Immature natural killer cell (primary cell): ENCODE measurements at places on chromosomes 12 and 14.

GRCh38 chr14:73713803-73714655, at the start of gene PNMA1:
Gene PNMA1 (minus strand): TSS chr14:73714384. CDS start chr14:73713639, 745 bp downstream.
- DNase-seq = peak; percentile 90

DNA sequence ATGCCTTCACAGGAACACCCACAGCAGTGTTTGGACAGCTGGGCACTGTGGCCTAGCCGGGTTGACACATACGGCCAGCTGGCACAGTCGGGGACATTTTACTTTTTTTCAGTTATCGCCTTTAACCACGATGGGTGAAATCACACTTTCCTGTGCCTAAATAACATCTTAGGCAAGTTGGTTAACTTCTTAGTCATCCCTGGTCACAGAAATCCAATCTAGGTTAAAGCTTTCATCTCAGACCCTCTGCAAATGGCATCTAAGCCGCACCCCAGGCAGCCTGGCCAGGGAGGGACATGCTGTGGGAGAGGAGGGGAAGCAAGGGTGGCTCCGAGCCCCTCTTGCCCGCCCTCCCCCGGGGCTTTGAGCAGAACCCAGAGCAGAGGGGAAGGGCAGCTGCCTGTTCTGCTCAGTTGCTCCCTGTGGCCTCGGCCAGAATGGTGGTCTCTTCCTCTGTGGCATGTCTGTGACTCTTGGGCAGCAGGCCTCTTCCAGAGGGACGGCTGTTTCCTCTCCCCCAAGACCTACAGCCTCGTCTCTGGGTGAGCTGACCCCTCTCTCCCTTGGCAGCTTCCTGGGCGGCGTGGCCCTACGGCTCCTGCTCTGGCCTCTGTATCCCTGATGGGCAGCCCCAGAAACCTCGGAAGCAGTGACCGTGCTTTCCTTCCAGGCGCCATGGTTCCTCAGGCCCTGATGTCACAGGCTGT, 85.4 kb upstream of the DYNC1H1 start:
- DNase-seq = peak; percentile 79

DNA sequence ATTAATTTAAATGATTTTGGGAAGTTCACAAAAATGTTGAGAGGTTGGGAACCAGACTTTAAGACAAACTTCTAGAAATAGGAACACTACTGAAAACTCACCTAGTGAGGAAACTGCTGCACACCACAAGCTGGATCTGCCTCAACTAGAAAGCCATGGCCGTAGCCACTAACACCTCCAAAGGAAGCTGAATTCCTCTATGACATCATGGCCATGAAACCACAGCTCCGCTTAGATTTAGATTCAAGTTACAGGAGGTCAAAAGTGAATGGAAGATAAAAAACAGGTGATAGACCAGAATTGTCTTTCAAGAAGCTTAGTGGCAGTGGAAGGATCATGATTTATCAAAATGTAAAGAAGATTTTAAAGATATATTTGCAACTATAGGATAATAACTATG, 208.8 kb upstream of the ALG10 start:
- DNase-seq = no peak

- DNase-seq = peak; percentile 34
Observed at GRCh38 chr12:70722584-70723343, 85.5 kb upstream of the PTPRB start.

- no peak for DNase-seq
Observed at GRCh38 chr14:23573384-23574015, 5.1 kb downstream of the JPH4 start.

DNA sequence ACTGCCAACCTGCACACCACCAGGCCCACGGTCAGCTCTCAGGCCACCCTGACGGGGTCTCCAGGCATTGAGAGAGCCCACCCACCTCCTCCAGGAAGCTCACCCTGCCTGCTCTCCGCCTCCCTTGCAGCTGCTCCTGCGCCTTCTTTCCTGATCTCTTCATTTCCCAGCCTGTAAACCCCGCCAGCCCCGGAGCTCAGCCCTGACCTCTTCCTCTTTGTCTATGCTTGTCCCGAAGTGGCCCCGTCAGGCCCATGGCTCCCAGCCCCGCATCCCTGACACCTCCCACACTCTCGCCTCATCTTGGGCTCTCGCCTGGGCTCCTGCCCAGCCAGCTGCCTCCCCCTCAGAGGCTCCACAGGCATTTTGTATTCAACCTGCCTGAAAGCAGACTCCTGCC, 139.3 kb downstream of the CALM1 start:
- DNase-seq = no peak

DNA sequence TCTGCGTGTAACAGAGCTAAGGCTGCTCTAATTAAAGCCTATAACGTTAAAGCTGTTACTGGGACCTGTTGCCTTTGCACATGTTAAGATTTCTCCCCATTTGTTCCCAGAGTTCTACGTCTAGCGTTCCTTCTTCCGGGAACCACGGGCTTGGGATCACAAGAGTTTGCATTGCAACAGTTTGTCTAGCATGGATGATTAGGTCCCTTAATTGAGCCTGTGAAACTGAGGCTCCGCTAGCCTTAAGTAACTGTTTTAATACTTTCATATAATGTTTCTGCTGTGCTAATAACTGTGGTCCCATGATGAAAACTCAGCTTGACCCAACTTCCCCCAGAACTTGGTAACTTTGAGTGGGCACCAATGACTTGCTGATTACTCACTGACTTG, 16.7 kb upstream of the LYZ start:
- no peak for DNase-seq

DNA sequence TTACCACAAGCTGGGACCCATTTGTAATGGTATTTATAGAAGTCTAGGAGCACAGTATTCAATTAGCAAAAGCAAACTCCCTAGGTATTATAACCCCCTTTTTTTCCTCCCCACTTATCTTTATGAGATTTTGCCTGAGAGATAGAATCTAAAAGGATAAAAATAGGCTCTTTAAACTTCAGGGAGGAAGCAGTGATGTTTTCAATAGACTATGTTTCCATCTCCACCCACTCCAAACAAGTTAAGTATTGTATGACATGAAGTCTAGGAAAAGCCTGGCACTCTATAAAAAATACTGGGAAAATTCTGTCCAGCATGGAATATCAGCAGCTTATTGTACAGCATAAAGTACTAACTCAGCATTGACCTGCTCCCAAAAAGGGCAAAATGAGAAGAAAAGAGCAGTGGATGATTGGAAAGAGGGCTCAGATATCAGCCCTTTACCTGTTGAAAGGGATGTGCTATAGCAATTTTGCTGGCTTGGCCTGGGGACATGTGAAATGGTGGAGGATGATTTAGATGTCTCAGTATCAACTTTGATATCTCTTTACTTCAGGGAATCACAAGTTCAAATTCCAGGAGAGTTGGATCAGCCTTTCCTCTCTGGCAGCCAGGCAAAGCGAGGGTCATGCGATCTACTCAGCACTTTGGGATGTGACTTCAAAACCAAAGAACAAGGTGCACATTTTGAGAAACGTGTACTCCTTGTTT, 72.4 kb downstream of the IGF1 start:
- DNase-seq = no peak

- DNase-seq = no peak
Observed at GRCh38 chr12:81078469-81079196, 754 bp downstream of the ACSS3 start.

GRCh38 chr12:40775661-40776060, 83.4 kb downstream of the CNTN1 start:
- no peak for DNase-seq

- no peak for DNase-seq
Observed at GRCh38 chr12:132147423-132148367, 3.4 kb downstream of the NOC4L start.

DNA sequence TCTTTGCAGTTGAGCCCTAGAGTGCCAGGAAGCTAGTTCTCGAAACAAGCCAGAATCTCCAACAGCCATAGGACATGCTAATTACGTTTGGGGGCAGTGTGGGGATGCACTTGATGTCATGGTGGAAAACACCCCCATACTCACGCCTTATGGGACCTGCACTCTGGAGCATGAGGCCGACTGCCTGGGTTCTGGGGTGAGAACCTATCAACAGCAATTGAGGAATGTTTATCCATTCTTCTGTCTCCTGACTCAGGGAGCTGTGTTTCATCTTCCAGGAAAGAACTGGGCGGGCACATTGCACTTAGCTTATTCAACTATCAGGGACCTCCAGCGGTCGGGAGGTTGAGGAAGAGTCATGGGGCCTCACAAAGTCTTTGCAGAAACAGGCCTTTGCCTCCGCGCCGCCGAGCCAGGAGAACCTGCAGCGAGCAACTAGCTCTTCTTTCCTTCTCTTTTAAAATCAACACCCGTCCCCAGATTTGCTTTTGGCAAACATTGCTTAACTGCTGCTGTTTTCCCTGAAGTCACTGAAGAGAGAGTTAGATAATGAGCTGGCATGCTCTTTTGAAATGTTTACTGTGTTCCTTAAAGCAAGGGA, 226.1 kb upstream of the DIO3 start:
- no peak for DNase-seq

- DNase-seq = no peak
Observed at GRCh38 chr12:53677016-53677799, 1.3 kb upstream of the ATP5MC2 start.

DNA sequence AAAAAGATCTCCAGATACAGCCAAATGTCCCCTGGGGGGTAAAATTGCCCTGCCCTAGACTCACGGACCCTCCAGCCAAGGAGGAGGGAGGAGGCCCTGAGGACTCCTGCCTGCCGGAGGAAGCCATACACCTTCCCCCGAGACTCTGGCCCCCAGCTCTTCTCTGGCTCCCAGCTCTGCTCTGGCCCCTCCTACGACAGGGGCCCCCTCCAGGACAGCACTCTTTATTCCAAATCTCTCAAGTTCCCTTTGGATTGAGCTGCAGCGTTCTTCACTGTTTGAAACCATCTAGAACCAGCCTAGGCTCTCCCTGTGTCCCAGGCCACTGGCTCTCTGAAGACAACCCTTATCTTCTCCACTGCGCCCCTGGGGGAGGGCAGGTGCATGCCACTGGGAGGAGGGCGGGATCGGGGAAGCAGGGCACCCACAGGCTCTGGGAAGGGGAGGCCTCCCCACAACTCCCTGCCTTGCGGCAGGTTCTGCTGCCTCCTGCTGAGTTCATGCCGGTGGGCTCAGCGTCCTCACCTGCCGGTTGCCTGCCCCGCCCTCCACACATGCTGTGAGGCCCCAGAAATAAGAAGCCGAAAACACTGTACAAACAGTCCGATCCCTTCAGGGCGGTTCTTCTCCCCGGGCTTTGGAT, 112.7 kb downstream of the DICER1 start:
- no peak for DNase-seq

- DNase-seq = no peak
Observed at GRCh38 chr14:51811706-51812105, 48.7 kb upstream of the GNG2 start.

DNA sequence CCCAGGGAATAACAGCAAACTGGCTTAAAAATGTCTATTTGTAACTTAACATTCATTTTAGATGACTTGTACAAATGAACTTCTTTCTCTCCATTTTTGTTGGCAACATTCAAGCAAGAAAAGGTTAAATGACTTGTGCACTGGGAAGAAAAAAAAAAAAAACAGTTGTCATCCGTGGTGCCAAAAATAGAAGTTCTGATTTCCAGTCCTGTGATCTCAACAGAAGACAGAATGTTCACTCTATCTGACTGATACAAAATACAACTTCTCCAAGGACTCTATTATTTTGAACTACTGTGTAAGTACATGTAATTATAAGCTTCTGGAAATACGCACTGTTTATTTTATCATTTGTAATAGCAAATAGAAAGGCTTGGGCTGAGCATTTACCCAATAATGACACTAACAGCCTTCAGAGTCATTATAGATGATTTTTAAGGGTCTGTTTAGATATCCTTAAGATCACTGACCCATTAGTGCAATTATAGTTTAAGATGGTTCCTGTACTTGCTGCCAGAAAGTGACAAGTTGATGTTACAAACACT, 59.9 kb downstream of the LIN7A start:
- DNase-seq = no peak

DNA sequence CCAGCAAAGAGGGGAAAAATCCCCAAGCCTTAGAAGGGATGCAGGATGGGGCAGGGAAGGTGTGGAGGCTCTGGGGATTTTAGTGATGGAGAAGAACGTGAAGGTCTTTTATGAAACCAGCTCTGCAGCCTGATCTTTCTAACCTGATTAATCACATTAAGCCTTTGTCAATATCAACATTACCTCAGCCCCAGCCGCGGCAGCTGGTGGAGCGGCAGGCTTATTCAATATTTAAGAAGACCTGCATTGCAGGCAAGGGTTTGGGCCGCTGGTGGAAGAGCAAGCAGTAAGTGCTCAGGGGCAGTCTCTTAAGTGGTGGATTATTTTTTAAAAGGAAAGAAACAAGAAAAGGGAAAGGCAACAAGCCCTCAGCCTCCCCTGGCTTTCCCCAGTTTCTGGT, 16.6 kb downstream of the RPH3A start:
- no peak for DNase-seq

- DNase-seq = no peak
Observed at GRCh38 chr12:62805517-62805916, 129.4 kb downstream of the PPM1H start.

- no peak for DNase-seq
Observed at GRCh38 chr12:123760267-123760938, 1.7 kb upstream of the DNAH10 start.

- DNase-seq = no peak
Observed at GRCh38 chr14:69997849-69998248, 118.6 kb downstream of the SMOC1 start.

DNA sequence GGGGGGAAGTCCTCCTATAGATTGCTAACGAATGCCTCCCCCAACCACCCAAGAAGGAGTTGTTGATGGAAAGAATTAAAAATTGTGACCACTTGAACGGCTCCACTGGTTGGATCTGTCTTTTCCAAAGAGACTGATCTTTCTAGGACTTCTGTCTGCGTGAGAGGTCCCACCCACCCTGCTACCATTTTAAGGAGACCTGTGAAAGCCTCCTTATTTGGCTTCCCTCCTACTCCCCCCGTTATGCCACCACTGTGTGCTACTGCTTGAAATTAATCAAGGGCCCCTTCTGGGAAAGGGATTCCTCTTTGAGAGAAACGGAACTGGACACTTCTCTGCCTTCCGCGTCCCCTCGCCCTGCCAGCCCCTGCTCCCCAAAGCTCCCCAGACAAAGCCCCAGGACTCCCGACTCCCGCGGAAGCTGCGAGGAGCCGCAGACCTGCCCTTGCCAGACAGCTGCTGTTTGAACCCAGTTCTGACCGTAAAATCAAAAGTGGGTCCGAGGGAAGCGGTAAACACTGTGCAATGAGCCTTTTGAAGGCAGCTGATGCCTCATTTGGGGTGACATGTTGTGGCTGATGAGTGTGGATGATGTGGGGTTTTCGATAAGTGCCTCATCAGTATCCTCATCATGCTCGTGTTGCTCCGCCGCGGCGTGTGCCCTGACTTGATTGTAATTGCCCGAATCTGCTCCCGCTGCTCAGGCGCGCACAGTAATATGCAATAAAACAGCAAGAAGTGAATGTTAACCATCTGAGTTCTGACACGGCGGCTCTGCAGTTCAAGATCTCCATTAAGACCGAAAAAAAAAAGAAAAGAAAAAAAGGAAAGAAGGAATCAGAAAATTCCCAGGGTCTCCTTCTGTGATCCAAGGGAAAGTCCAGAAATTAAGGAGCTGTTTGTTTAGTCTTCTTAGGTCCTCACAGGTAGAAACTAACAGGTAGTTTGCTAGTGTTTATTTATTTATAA, 48.2 kb downstream of the MBIP start:
- DNase-seq = no peak

DNA sequence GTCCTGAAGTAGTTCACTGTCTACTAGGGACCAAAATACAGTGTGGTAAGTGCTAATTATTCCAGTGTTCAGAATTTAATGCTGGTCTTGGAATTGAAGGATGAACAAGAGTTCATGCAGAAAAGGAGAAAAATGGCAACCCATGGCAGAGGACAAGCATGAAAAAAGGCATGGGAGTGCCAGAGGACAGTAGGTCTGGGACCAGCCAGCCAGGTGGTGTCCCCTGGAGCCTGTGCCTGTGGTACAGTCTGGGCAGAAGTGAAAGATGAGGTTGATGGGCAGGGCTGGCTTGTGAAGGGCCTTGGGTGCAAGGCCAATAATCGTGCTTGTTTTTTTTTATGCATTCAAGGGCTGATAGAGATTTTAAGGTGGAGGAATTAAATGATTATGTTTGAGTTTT, 21.0 kb downstream of the C12orf75 start:
- DNase-seq = no peak
